Natural killer cell (primary cell): ENCODE measurements at places on chromosomes 7 and 10.
A peak's percentile ranks its signal among the peaks of the same experiment; 100 is the strongest.

GRCh38 chr10:71801361-71801760 lies 28.0 kb upstream of the VSIR start:
- no peak for DNase-seq

DNA sequence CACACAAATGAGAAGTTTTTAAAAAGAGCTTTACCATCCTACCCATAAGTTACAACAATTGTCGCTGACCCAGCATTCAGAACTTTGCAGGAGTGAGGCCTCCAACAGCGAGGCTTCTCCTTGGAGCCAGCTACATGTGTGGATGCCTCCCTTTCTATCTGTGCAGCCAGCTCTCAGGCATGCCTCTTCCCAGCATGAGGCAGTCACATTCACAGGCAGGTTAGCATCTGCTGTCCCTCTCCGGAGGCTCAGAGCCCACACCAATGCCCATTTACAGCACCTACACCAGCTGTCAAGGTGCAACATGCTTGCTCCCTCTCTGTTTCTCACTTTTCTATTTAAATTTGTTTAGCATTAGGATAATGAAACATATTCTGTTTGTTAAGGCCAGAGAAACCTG lies 278.7 kb upstream of the PODXL start:
- DNase-seq = no peak

DNA sequence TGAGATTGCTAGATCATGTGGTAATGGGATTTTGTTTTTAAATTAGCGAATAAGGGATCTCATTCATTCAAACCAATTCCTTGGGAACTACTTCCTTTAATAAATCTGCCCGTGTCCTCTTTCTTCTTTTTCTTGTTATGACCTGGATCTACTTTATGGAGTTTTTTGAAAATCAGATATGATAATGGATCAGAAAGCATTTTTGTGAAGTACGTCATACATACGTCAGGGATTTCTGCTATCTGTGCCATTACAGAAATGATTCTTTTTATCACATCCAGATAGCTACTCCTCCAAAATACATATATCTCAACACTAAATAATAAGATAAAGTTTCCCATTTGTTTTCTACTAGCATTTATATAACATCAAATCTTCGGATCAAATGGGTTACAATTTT lies 40.2 kb upstream of the STK17A start:
- no peak for DNase-seq

DNA sequence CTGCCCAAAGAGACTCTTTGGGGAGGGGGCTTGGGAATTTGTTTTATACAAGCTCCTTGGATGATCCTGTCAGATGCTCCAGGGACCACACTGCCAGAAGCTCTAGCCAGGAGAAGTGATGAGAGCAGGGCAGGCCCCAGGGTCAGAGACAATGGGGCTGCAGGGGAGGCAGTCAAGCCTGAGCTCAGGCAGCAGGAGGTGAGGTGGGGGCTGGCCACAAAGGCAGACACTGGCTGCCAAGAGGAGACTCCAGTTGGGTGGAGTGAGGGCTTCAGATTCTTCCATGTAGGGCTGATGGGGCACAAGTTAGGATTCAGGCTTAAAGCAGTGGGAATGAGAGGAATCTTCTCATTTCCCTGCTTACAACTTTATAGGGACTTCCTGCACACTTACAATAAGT lies 35.6 kb upstream of the LOXL4 start:
- DNase-seq = no peak

DNA sequence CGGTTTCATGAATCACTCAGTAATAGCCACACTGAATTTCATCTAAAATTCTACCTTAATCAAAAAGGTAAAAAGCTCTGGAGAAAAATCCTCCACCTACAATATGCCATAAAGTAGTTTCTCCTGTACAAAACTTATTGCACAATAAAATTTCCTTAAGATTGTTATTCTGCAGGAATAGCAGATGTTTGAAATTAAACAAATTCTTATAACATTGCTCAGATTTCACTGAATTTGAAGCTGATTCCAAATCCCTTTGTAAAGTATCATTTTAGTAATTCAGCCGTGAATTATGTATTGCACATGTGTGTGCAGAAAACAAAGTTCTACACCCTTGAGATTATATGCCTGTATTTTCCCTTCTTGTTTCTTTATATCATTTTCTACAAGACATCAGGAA lies 123.8 kb downstream of the AMPH start:
- DNase-seq = no peak

- no peak for DNase-seq
Observed at GRCh38 chr7:2242541-2243429, 759 bp downstream of the NUDT1 start.

DNA sequence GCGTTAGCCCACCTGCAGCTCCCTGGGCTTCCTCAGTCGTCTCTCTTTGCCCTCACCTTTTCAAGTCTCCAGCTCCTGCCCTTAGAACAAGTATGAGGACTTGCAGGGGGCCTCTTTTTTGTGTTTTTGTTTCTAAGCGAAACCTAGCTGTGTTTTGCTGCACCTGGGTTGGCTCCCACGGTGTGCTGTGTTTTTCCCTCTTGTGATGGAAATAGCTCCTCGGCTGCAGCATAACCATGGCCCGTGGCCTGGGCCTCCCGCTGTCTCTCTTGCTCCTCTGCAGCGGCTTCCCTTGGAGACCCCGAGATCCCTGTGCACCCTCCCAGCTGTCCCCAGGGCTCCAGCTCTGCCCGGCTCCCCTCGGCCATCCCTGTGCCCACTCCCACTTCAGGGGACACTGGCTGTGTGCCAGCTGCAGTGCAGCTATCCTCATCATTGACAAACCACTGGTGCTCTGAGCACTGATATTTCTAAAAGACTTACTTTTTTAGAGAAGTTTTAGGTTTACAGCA lies 75.6 kb upstream of the TCERG1L start:
- DNase-seq = no peak

DNA sequence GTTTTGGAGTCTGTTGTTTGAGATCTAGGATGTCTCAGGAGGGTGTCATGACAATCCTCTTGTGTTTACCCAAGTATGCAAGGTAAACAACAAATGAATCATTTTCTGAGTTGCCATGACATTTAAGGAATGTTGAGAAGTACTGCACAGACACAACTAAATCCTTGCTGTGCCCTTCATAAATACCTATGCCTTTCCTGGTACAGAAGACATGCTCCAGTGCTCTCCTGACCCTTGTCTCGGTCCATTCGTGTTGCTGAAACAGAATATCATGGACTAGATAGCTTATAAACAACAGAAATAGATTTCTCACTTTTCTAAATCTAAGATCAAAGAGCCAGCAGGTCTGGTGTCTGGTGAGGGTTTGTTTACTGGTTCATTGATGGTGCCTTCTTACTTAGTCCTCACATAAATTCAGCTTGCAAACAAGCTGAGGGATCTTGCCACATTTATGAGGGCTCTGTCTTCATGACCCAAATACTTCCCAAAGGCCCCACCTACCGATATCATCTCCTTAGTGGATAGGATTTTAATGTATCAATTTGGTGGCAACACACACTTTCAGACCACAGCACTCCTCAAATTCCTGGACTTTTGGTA lies 341.8 kb upstream of the SEMA3A start:
- DNase-seq = no peak

DNA sequence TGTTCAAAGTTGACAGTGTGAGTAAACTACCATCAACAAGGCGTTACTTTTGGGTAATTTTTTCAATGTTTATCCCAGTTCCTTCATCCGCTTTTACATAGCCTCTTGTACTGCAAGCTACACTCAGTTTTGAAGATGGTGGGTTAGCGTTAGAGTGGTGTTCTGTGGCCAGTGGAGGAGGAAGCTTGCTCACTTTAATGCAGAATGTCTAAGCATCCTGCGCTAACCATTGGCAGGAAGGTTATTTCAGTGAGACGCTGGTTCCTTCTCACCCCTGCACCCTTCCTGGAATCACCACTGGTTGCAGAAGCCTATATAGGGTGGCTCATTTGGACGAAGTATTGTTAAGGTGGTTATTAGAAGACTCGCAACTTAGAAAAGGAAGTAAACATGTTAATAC lies 159.1 kb downstream of the CELF2 start:
- DNase-seq = no peak

- DNase-seq = no peak
Observed at GRCh38 chr7:54260941-54261371, 281.2 kb upstream of the VSTM2A start.

DNA sequence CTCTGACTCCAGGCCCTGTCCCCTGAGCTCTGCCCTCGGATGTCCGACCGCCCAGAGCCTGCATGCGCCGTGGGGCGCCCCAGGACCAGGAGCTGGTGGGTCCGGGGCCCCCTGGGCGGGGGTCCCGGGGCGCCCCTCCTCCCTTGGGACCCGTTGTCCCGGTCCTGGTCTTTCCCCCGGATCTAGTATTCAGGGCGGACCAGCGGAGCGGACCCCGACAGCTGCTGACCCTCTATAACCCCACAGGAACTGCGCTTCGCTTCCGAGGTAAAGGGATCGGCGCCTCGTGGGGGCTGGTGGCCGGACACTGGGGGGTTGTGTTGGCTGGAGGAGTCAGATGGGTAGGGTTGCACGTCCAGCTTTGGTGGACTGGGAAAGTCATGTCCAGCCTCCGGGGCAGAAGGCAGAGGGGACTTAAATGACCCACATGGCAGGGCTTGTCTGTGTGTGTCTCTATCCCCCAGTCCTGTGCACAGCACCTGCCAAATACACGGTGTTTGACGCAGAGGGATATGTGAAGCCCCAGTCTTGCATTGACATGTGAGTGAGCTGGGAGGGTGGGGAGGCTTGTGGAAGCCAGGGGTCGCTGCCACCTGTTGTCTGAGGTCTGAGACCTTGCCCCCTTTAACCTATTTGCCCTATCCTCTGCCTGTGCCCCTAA lies 520 bp downstream of the MOSPD3 start:
- peak; percentile 69 for DNase-seq

- DNase-seq = no peak
Observed at GRCh38 chr7:245574-246295, 44.2 kb upstream of the FOXL3 start.

DNA sequence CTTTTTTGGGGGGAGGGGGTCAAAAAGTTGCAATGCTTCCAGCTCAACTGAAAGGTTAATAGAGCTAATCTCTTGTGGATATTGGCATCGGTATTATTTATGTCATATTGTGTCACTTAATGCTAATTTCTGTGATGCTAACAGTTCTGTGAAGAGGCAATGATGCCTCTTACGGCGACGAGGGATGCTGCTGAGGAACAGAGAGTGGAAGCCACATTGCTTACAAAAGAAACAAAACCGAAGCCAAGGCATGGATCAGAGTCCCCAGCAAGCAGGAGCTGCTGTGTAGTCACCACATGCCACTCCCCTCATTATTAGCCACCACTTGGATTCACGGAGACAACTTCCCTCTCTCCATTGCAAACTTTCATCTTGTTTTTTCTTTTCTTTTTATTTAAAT lies 536.5 kb upstream of the MGMT start:
- no peak for DNase-seq

DNA sequence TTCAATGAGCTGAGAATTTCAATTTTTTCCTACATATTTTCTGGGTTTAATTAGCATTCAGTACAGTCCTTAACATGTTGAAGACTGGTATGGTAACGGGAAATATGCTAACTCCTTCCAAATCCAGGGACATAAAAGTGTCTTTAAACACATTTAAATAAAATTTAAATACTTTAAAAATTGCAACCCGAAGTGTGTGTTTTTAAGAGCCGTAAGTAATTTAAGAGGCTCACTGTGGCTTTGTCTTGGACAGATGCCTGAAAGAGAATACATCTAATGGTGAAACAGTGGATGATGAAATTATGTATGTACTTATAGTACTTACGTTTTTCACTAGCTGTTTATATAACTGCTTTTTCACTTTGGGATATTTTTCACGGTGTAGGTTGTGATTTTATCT lies 687.3 kb upstream of the CELF2 start:
- no peak for DNase-seq

DNA sequence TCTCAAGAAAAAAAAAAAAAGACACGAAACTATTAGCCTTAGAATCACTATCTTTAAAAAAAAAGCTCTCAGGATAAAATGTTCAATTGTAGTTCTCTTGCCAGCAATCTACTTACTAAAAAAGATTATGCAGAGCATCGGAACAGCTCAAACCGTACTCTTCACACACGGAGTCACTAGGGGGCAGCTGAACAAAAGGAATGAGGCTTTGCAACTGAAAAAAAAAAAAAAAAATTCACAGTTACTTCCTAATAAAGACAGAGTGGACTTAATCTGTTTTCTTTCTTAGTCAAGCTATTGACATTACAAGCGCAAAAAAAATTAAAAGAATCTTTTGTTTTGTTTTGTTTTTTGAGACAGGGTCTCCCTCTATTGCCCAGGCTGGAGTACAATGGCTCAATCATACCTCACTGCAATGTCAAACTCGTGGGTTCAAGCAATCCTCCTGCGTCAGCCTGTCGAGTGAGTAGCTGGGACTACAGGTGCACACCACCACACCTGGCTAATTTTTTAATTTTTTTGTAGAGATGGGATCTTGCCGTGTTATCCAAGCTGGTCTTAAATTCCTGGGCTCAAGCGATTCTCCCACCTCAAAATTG lies 11.5 kb downstream of the PMS2 start:
- peak; percentile 81 for DNase-seq

GRCh38 chr7:78368771-78369170 lies 570.2 kb downstream of the PHTF2 start:
- DNase-seq = no peak

DNA sequence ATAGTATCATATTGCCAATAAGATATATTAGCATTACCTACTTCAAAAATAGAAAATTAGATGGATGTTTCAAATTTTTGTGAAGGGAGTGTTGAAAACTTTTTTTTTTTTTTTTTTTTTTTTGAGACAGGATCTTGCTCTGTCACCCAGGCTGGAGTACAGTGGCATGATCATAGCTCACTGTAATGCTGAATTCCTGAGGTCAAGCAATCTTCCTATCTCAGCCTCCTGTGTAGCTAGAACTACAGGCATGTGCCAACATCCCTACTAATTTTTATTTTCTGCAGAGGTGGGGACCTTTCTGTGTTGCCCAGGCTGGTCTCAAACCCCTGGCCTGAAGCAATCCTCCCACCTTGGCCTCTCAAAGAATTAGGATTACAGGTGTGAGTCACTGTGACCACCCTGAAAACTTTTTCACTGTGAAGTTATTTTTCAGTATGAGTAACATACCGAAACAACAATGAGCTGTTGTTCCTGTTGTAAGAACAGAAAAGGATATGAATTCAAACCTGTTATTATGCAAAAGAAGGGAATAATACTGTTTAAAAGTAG lies 266.9 kb downstream of the NEBL start:
- no peak for DNase-seq

DNA sequence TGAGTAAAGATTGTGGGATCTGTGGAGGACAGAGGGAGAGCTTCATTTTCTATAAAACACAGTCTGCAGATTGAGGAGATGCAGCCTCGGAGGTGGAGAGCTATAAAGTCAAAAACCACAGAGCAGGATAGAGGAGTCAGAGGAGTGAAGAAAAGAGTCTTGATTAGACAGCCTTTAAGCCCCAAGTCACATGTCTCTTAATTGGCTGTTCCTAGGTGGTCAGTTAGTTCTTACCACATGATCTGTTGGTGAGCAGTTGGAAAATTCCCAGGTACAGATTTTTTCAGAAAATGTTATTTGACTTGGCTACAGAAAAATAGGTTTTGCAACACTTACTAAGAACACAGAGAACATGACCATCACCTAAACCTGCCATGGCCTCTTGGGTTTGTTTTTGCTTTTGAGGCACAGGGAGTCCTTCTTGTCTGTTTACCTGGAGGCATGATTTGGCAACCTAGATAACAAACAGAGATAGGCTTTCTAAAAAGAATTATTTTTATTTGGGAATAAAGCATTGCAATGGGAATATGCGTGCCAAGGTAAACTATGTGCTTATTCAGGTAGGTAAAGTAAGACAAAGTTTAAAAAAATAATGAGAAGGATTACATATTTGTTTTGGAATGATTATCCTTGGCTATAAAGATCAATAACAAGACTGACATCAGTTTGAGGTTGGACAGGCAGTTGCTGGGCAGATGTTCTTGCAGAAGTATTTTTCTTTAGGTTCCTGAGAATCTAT lies 604 bp upstream of the CYP3A43 start:
- DNase-seq = no peak

- DNase-seq = no peak
Observed at GRCh38 chr7:33872870-33873269, 32.5 kb upstream of the BMPER start.
